ENCODE measurements at places on chromosomes 5 and 9.

DNA sequence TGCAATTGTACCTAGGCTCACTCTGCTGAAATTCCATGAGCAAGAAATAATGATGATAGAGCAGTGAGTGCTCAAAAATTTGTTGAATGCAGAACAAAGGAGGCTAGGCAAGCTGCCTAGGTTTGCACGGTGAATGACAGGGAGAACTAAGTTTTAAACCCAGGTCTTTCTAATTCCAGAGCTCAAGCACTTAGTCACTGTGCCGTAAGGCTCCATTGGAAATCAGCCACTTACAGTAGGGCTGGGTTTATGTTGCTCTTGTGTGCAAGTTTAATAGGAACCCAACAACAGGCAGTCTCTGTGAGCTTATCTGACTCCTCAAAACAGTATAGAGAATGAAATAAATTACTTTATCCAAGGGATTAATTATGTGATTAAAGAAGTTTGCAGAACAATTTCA, 147.0 kb downstream of the CSNK1G3 start:
- DNase-seq = no peak

GRCh38 chr5:116559239-116559638, 15.4 kb downstream of the SEMA6A start:
- DNase-seq = no peak

DNA sequence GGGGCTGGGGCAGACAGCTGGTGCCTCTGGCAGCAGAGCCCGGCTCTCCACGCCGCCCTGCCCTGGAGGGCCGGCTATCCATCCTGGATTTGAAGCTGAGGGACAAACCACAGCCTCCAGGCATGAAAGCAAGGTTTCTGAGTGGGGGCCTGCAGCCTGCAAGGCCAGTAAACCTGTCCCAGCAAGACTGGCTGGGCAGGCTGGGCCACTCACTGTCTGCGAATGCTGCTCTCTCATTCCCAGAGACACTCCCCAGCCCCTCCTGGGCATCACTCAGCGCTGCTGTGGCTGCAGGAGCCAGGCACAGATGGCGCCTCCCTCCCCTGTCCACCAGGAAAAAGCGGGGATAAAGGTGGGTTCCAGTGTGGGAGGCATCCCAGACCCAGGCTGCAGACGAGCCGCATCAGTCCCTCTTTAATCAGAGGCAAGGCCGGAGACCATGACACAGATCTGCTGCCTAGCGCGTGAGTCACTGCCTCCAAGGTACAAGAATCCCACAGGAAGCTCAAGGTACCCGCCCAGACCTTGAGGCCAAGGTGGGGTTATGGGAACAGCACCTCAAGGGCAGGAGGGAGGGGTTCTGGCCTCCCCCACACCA, 118.0 kb downstream of the VAV2 start:
- DNase-seq = no peak

DNA sequence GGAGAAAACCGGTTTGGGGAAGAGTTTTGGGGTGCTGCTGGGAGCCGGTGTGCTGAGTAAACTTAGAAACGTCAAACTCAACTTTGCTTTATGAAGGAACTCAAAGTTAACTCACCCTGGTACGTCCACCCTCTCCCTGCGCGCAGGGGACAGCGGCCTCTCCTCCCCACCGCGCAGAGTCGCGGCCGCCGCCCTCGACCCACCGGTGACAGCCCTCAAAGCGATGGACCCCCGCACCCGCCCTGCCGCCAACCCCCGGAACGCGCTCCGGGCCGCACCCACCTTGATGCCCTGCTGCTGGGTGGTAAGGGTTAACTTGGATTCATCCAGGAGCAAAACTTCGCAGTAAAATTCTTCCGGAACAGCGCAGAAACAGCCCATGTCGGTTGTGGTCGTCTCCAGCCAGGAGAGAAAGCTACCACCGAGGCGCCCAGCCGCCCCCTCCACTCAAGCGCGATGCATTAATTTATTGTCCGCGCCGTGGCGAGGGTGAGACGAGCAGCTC, 366 bp downstream of the EPB41L4A start:
- DNase-seq = no peak

DNA sequence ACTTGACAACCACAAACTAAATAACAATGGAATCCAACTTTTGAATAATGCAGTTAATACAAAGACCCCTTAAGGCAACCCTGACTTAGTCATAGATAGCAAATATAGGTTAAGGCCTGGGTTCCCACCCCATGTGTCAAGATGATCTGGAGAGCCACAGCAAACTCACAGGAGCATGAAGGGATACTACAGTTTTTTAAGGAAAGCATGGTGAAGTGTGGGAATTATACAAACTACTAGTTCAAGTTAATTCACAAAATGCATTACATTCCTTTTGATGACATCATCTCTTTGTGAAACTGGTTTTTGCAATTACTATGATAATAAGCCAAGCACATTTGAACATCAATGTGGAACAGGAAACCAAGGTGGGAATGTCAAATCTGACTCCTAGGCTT, 50.6 kb downstream of the LHFPL2 start:
- no peak for DNase-seq

DNA sequence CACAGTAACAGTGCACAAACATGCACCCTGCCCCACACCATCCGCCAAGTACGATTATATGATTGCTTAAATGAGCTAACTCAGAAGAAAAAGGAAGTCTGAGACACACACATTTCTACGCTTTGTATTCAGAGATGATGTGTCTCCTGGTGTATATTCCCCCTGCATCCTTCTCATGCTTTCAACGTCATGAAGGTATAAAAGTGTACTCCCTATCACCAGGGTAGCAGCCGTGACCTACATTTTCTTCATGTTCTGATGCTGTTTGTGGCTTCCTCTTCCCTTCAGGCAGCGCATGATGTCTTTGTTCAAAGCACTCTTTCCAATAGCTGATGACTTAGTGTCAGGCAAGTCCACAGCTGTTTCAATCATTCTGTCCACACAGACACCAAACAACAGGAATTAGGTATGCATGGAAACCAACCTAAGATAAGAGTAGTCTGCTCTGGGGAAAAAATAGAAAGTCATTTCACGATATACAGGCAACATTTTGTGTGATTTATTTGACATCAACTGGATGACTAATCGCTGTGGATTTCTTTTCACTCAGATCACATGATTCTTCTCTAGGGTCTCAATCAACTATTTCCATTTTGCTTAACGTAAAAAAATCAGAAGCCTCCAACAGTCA, 269.4 kb upstream of the PTGER4 start:
- DNase-seq = no peak

DNA sequence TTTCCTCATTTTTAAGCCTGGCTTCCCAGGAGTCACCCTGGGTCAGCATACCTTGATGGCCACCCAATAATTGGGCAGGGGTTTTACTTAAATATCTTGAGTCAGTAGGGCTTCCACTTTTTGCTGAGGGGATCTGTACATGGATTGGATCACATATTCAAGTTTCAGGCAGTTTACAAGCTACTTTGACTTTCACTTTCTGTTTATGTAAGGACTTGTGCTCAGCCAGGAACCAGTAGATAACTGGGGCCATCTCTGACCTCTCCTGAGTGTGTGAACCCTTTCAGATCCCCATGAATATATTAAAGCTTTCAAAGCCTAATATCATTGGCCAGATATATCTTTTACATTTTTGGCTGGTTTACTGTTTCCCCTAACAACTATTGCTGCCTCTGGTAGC, 45.1 kb downstream of the SLCO6A1 start:
- no peak for DNase-seq

- no peak for DNase-seq
These were observed 356.9 kb downstream of the SEMA5A start for GRCh38 chr5:9188956-9189355.

GRCh38 chr9:68538200-68538599, 2.5 kb downstream of the TMEM252 start:
- DNase-seq = no peak

DNA sequence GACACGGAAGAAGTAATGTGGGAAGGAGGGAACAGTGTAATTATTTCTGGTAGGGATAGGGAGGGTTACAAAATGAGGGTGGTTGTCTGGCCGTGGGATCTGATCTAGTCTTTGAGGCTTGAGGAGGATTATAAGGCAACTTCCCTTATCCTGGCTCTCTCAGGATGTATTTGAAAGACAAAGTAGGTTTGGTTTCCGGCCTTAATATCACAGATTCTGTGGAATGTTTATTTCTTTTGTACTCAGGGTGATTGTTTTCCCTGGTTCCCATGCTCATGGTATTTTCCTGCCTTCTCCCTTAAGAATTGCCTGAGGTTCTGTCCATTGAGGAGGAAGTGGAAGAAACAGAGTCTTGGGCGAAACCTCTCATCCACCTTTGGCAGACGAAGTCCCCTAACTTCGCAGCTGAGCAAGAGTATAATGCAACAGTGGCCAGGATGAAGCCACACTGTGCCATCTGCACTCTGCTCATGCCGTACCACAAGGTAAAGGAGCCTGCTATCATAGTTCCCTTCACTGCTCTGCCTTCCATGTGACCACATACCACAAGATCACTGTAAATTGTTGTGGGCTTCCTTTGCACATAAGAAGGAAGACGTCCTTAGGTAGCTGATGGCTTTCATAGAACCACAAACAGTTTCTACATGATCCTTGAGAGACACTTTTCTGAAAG, 253.8 kb downstream of the KDM4C start:
- DNase-seq = no peak

DNA sequence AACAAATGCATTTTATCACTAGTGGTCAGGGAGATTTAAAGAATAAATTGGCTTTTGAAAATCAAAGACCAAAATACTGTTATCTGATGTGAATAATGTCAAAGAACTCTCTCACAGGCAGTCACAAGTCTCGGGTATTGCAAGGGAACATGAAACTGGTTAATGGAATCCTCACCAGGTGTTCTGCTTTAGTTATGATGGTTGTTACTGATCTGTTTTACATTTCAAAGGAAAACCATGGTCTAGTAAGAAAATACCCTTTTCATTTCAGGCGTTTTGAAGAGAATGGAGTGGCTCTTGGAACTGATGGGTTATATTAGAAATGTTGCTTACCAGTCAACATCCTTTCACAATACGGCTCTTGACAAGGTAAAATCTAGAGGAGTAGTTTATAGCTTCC, 43.4 kb downstream of the HACD4 start:
- no peak for DNase-seq

DNA sequence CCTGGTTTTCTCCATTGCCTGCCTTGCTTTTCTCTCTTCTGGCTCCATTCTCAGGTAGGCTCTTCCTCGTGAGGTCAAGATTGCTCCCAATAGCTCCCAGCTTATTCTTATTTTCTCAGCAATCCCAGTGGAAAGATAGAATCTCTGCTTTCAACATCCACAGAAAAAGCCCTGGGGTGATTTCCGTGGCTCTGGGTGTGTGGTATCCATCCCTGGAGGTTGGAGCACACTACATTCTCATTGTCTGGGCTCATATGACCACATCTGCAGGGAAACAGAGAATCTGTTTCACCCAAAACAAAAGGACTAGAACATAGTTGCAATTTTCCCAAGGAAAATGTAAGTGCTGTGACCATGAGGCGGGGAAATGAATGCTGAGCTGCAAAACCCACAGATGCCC, 236.0 kb downstream of the TENT4A start:
- no peak for DNase-seq

- no peak for DNase-seq
These were observed 9.8 kb upstream of the ABL1 start for GRCh38 chr9:130825351-130825651.

DNA sequence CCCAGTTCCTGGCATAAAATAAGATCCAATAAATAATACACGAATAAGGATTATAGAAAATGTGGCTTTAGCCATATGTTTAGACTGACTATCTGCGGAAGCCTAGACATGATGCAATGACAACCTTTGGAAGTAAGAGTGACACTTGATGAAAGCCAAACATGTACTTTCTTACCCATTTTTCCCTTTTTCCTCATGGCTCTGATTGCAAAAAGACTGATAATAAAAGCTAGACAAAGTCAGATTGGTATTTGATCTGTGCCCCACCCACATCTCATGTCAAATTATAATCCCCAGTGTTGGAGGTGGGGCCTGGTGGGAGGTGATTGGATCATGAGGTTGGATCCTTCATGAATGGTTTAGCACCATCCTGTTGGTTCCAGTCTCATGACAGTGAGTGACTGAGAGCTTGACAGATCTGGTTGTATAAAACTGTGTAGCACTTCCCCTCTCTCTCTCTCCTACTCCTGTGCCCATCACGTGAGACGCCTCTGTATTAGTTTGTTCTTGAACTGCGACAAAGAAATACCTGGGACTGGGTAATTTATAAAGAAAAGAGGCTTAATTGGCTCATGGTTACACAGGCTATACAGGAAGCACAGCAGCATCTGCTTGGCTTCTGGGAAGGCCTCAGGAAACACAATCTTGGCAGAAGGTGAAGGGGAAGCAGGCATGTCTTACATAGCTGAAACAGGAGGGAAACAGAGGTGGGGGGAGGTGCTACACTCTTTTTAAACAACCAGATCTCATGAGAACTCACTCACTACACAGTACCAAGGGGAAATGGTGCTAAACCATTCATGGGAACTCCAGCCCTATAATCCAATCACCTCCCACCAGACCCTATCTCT, 243.4 kb upstream of the PIK3R1 start:
- no peak for DNase-seq

GRCh38 chr5:81234801-81235200, 1.7 kb downstream of the CKMT2 start:
- DNase-seq = no peak

DNA sequence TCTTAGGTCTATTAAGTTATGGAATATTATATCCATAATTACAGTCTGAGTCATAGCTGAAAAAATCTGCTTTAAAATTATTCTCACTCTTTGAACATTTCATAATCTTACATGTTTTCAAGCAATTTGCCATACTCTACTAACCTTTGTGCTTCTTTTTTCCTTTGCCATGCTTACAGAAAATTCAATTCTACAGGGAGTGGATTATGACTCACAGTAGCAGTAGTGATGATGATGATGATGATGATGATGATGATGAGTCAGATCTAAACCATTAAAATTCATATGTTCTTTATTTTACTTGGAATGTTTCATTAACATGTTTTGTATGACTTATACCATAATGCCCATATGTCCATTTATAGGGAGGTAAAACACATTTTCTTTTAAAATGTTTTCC, 207.1 kb downstream of the VPS13A start:
- DNase-seq = no peak

- DNase-seq = no peak
These were observed 1.6 kb downstream of the AMBP start for GRCh38 chr9:114076237-114077161.

DNA sequence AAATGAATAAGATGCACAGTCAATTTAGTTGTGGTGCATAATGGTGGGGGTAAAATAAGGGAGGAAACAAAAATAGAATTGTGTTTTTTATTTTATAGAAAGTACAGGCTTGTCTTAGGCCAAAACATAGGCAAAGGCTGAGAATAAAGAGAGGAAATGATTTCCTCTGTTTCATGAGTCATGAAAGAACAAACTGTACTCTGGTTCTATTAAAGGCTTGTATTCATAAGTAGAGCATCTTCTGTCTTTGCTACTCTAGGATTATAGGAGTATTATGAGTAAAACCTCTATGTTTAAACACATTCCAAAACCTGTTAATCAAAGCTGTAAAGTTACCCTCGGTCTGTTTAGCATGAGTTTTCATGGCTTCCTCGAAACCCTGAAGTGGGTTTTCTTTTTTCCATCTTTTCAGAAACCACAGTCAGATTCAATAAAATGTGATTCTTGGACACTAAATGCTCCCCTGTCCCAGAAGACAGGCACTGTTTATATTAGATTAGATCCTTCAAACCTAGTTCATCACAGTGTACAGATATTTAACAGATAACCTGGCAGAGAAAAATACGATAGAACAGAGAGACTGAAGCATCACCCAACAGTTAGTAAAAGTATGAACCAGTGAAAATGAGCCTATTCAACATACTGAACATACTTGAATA, 473.9 kb upstream of the CYLC2 start:
- no peak for DNase-seq

- DNase-seq = no peak
These were observed 27.1 kb upstream of the PTGER4 start for GRCh38 chr5:40652441-40653220.

Data from NCI-H2171 (cell line).